ENCODE measurements at places on chromosomes 1 and 21.

GRCh38 chr1:205495237-205495823 is 9.1 kb upstream of the CDK18 start:
- no peak for DNase-seq

DNA sequence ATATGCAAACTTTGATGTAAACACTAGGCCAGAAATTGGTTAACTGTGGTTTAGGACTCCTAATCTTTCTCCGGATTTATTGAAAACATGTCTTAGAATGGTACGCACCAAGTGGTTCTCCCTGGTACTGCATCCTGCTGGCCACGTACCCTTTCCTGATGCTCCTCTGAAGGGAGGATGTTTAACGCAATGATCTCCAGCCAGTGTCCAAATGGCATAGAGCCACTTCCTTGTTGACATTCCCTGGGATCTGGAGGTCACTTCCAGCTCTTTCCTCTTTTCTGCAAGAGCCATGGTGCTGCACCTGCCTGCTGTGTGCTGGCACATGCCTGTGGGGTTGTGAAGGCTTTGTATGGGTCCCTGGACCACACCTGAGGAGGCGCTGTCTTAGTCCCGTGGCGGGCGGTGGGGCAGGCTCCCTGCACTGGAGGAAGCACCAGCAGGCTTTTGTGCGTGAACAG is 53.9 kb downstream of the GALNT2 start:
- no peak for DNase-seq

- no peak for DNase-seq
These were observed 47.5 kb upstream of the EEIG2 start for GRCh38 chr1:108512239-108513043.

DNA sequence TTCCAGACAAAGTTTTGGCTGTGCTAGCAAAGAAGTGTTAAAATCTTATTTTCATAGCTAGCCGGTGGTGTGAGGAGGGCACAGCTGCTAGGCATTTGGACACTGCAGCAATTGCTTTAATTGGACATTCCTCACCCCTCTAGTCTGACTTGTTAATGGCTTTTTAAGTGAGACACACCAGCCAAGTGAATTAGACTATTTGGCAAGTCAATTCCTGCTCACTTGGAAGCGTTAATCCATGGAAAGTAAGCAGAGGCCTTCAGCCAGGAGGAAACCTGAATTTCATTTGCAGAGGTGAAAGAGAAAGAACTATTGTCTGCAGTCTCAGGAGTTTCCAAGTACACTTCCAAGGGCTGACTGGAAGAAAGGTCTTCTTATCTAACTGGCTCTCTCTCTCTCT is 175.7 kb downstream of the ST6GALNAC3 start:
- no peak for DNase-seq

GRCh38 chr1:27589841-27590426 is 14.0 kb downstream of the AHDC1 start:
- peak; percentile 33 for DNase-seq

GRCh38 chr1:234970401-234970730 is 158.3 kb downstream of the TOMM20 start:
- no peak for DNase-seq

DNA sequence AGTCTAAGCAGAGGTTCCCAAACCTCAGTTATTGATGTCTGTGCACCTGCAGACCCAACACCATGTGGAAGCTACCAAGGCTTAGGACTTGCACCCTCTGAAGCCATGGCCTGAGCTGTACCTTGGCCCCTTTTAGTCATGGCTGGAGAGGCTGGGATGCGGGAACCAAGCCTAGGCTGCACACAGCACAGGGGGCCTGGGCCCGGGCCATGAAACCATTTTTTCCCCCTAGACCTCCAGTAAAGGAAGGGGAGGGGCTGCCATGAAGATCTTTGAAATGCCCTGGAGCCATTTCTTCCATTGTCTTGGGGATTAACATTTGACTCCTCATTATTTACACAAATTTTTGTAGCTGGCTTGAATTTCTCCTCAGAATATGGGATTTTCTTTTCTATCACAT is 265.9 kb downstream of the PDE4B start:
- DNase-seq, result no peak

- no peak for DNase-seq
These were observed 108.0 kb upstream of the KIF26B start for GRCh38 chr1:245046769-245047168.

DNA sequence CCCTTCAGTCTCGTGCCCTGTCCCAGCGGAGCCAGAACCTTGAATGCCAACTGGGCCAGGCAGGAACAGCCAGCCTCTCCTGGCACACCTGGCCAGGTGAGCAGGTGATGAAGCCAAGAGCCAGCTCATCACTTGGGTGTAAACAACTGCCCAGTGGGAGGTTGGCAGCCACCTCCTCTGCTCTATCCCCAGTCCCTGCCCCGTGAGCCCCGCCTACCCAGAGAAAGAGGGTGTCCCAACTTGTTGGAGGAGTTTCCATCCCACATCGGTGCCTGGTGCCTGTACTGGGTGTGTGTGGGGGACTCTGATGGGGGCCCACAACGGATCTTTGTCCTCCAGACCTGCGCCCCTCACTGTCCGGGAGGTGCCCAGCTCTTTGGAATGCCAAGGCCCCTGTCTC is 17.8 kb upstream of the FAM131C start:
- DNase-seq, result no peak

DNA sequence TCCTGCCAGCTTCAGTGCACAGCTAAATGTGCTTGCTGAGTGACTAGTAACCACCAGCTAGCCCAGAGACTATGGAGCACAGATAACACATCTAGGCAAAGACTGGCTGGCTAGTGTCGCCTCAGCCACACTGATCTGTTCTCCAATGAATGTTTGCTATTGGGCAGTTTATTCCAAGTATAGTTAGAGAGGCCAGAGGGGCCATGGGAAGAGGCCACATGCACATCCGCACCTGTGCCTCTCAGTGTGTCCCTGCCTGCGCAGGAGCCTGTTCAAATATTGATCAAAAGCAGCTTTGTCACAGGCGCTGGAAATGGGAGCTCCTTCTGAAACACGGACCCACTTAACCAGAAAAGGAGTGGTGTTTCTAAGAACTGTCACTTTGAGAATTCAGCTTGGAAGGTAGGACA is 51.3 kb upstream of the ATP1A1 start:
- DNase-seq, result no peak

DNA sequence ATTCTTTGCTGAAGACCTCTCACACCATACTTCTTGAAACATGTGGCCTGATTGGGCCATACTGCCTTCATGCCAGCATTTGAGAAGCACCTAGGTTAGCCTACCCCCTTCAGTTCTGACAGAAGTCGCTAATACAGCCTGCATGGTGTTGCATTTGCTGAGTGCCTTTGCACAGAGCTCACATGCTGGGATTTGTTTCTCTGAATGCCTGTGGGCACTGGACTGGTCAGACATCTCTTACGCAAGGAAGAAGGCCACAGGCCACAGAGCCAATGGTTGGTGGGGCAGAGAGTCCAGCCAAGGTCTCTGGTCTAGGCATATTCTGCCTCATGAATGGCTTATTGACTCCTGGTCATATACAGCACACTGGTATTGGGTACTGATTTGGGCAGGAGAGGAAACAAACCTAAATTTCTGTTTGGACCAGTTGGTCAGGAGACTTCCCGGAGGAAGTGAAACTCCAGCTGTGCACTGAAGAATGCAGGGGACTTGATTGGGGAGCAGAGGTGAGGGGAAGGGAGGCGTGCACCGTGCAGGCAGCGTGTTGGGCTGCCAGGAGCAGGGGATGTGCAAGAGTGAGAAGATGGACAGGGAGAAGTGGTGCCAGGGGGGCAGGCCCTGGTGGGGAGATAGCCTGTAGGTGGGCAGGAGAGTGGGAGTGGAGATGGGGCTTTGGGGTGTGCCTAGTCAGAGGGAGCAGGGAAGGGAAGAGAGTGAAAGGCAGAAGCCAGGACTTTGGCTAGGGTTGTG is 18.1 kb downstream of the URB2 start:
- DNase-seq, result no peak

GRCh38 chr21:35829067-35829466 is 231.3 kb downstream of the SETD4 start:
- DNase-seq, result no peak

Data from hypothalamus (tissue), 51 donors.